ENCODE measurements at places on chromosomes 5 and 9.

DNA sequence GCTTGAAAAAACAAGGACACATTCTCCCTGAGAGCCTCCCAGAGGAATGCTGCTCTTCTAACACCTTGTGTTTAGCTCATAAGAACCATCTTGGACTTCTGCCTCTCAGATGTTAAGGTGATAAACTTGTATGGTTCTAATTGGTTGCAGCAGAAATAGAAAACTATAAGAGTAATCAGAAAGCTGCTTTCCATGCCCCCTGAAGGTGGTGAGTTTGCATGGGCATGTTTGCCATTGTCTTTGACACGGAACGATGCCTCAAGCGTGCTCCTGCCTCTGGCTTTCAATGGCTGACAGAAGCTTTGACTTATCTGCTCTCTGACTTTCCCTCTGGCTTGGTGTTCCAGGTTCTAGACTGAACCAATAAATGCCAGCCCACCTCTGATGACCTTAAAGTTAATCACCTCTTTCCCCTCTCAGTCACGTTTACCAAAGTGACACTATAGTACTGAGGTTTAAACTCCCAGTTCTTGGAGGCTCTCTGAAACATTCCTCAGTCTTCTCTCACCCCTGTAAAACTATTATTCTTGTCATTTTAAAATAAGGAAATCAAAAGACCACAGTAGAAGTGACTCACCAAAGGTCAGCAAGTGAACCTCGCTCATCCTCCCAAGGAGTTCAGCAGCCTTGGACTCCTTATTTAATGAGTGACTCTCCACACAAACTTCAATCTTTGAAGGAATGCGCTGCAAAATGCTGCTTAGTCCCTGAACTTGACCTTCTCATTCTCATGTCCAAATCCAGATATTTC is 103.6 kb downstream of the PIK3R1 start:
- peak; percentile 30 for DNase-seq

GRCh38 chr5:42596817-42597216 is 159.8 kb upstream of the CCDC152 start:
- DNase-seq = no peak

GRCh38 chr5:51159164-51159563 is 224.1 kb upstream of the ISL1 start:
- no peak for DNase-seq

- DNase-seq = no peak
Measured at GRCh38 chr9:37936965-37937364, 33.0 kb upstream of the SLC25A51 start.

GRCh38 chr5:7330256-7330655 is 65.7 kb upstream of the ADCY2 start:
- no peak for DNase-seq

- no peak for DNase-seq
Measured at GRCh38 chr5:36374266-36374862, 72.7 kb upstream of the RANBP3L start.

DNA sequence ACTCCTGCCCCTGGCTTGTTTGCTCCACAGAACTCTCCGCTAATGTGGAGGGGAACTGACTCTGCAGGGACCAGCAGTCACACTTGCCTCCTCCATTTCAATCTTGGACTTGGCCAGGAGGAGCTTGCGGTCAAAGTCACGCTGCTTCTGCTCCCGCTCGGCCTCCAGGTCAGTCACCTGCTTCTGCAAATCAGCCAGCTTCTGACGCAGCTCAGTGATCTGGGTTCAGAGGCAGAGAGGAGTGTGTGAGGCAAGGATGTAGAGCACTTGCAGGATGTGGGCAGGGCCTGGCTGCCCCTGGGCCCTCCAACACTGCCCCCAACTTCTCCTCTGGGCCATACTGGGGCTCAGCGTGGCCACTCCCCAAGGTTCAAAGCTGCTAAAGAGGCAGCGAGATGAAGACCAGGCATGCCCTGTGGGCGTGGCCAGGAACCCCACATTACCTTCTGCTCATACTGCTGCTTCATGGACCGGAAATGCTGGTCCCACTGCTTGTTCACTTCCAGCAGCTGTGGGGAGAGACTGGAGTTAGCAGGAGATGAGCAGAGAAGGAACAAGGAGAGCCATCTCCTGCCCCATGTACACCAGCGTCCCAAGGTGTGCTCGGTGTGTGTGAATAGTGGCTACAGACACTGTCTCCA is 22.2 kb downstream of the GPX3 start:
- DNase-seq = no peak

- no peak for DNase-seq
Measured at GRCh38 chr9:127717766-127718165, 1.9 kb downstream of the TTC16 start.

GRCh38 chr5:140678993-140679392 is 5.6 kb upstream of the DND1 start:
- no peak for DNase-seq

All from inflammatory macrophage treated with lipopolysaccharide for 4 hours (primary cell).